Ascending aorta (tissue), 2 donors: ENCODE measurements at places on chromosomes 1 and 21.

DNA sequence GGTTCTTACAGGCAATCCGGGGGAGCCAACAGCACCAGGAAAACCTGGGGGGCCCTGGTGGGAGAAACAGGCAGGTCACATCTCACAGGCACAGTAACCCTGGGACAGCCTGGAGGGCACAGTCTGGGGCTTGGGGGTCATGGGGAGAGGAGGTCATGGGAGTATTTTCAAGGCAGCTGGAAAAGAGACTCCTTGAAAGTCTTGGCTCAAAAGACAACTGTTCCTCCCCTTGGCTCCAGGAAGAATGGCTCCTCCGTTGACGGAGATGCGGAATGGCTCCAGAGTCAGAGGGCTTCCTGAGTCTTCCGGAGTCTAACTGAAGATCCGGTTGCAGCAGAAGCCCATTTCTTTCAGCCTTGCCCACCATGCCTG is 25.9 kb upstream of the PEF1 start:
- peaks cover 11% of the 10 kb centered on the region for H3K36me3 ChIP-seq
- no peaks in the 10 kb centered on the region for H3K27me3 ChIP-seq
- H3K4me1 ChIP-seq, result peaks cover 4% of the 10 kb centered on the region
- H3K4me3 ChIP-seq, result peak overlapping the region; percentile 46
- H3K27ac ChIP-seq, result peak overlapping the region; percentile 83

DNA sequence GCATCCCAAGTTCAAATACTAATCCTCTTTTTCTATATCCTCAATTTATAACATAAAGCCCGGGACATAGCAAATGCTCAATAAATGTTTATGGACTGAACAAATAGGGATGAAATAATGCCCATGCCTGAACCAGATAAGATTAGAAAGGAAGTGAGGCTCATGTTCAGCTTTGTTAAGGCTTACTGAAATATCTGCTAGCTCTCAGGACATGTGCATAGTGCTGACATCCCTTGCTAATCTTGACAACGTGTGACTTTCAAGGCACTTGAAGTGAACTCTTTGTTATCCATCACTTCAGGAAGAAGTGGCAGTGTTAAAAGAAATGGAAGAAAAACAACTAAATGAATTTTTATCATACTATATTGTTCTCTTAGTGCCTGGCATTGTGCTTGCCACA is 260.3 kb upstream of the SGIP1 start:
- no peaks in the 10 kb centered on the region for H3K27me3 ChIP-seq
- H3K36me3 ChIP-seq, result no peaks in the 10 kb centered on the region
- no peak overlapping the region for H3K4me3 ChIP-seq

GRCh38 chr1:215731699-215732098 is 164.6 kb downstream of the KCTD3 start:
- H3K36me3 ChIP-seq, result no peaks in the 10 kb centered on the region
- no peak overlapping the region for H3K27ac ChIP-seq
- no peaks in the 10 kb centered on the region for H3K4me1 ChIP-seq
- DNase-seq, result no peak
- no peaks in the 10 kb centered on the region for H3K27me3 ChIP-seq

- H3K4me1 ChIP-seq, result no peaks in the 10 kb centered on the region
- no peak for DNase-seq
- H3K4me3 ChIP-seq, result peak overlapping the region; percentile 34
- H3K27me3 ChIP-seq, result no peaks in the 10 kb centered on the region
Measured at GRCh38 chr1:172180501-172181285, 239.8 kb upstream of the C1orf105 start.

DNA sequence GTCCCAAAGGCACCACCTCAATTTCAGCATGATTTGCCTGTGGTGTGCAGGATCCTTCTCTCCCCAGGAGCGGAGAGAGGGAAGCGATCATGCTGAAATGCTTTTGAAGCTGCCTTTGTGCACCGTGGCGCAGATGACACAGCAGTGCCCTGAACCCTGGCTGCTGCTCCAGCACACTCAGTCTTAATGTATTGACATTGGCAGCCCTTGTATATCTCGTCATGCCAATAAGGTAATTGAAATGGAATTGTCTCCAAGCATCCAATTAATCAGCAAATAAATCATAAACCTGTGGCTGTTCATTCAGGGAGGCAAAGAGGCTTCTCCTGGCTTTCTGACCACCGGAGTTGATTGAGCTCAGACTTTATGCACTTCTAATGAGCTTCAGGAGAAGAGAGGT is 139.8 kb downstream of the KAZN start:
- no peak overlapping the region for H3K4me3 ChIP-seq
- H3K27me3 ChIP-seq, result no peaks in the 10 kb centered on the region
- H3K27ac ChIP-seq, result no peak overlapping the region
- no peaks in the 10 kb centered on the region for H3K36me3 ChIP-seq

- H3K36me3 ChIP-seq, result no peaks in the 10 kb centered on the region
- H3K27ac ChIP-seq, result no peak overlapping the region
- no peaks in the 10 kb centered on the region for H3K27me3 ChIP-seq
- H3K4me1 ChIP-seq, result peaks cover 4% of the 10 kb centered on the region
- H3K4me3 ChIP-seq, result no peak overlapping the region
Measured at GRCh38 chr1:51327386-51327785, 3.0 kb downstream of the TTC39A start.

DNA sequence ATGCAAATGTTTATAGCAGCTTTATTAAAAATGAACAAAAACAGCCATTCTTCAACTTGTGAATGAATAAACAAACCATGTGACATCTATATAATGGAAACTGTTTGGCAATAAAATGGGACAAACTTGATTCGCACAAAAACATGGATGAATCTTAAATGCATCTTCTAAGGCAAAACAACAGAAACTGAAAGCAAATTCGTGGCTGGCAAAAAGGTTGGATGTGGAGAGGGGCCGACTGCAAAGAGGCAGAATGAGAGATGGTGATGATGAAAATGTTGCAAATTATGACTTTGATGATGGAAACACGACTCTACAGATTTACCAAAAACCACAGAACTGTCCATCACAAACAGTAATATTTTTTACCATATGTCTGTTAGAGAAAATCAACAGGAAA is 327.0 kb upstream of the NR5A2 start:
- no peaks in the 10 kb centered on the region for H3K4me1 ChIP-seq
- H3K27ac ChIP-seq, result no peak overlapping the region
- no peak for DNase-seq
- no peak overlapping the region for H3K4me3 ChIP-seq
- H3K36me3 ChIP-seq, result no peaks in the 10 kb centered on the region

GRCh38 chr1:79895573-79895972 is 889.0 kb upstream of the ADGRL4 start:
- H3K36me3 ChIP-seq, result no peaks in the 10 kb centered on the region
- H3K27me3 ChIP-seq, result no peaks in the 10 kb centered on the region
- no peak overlapping the region for H3K27ac ChIP-seq
- no peak for DNase-seq

- H3K4me1 ChIP-seq, result no peaks in the 10 kb centered on the region
- H3K36me3 ChIP-seq, result no peaks in the 10 kb centered on the region
- DNase-seq, result no peak
- no peak overlapping the region for H3K4me3 ChIP-seq
- peak overlapping the region; percentile 10 for H3K27ac ChIP-seq
- no peaks in the 10 kb centered on the region for H3K27me3 ChIP-seq
Measured at GRCh38 chr1:236507022-236507700, 16.6 kb upstream of the LGALS8 start.

GRCh38 chr21:32958288-32959002 is 67.3 kb upstream of the OLIG2 start:
- no peaks in the 10 kb centered on the region for H3K36me3 ChIP-seq
- no peaks in the 10 kb centered on the region for H3K4me1 ChIP-seq
- H3K4me3 ChIP-seq, result no peak overlapping the region
- H3K27me3 ChIP-seq, result no peaks in the 10 kb centered on the region

- H3K27ac ChIP-seq, result no peak overlapping the region
- peaks cover 7% of the 10 kb centered on the region for H3K36me3 ChIP-seq
- no peaks in the 10 kb centered on the region for H3K27me3 ChIP-seq
- H3K4me3 ChIP-seq, result no peak overlapping the region
- DNase-seq, result no peak
- H3K4me1 ChIP-seq, result no peaks in the 10 kb centered on the region
Measured at GRCh38 chr1:65440322-65440900, 19.9 kb downstream of the LEPR start.

DNA sequence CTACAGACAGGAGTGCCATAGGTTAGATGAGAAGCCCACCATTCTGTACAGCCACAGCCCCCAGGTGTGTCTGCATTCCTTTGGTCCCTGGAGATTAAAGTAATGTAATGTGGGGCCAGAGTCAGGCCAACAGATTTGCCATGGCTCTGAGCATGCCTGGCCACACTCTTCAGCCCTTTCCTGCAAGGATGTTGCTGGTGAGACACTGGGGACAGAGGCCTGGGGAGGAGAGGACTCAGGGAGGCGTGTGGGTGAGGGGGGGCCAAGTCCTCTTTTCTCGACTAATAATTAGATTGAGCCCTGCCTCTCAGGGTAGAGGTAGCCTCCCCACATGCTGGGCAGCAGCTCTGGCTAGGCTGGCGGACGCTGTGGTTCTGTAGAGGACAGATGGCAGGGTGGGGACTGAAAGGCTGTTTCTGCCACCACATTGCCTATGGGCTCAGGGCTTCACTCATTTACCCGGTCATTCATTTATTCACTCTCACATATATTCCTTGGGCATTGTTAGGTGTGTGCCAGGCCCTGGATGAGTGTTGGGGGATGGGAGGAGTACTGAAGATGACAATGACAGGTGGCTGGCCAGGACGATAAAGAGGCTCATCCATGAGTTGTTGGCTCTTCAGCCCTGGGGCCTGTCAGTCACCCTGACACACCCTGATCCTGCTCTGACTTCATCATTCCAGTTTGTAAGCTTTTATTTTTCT is 7.1 kb upstream of the PRCC start:
- H3K4me3 ChIP-seq, result no peak overlapping the region
- no peak overlapping the region for H3K27ac ChIP-seq
- DNase-seq, result no peak
- H3K36me3 ChIP-seq, result no peaks in the 10 kb centered on the region
- no peaks in the 10 kb centered on the region for H3K4me1 ChIP-seq

DNA sequence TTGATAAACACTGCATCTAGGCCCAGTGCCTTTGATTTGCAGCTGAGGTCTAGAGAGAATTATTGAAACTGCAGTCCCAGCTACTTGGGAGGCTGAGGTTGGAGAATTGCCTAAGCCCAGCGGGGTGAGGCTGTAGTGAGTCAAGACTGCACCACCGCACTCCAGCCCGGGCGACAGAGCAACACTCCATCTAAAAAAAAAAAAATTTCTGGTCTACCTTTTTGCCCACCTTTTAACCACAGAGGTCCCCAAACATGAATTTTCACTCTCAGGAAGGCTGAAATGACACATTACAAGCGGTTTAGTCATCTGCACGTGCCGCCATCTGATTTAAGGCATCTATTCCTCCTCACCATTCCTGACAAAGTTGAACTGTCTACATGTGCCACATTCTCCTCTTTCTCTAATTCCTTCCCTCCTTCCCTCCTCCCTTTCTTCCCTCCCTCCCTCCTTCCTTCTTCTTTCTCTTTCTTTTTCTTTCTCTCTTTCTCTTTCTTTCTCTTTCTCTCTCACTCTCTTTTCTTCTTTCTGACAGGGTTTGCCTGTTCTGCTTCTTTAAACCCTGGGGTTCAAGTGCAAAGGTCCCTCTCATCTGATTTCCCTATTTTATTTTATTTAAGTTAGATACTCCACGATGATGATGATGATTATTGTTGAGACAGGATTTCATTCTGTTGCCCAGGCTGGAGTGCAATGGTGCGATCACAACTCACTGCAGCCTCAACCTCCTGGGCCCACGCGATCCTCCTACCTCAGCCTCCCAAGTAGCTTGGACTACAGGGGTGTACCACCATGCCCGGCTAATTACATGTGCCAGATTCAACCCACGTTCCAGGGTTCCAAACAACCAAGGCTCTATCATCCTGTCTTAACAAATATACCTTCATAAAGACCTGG is 3.0 kb upstream of the SOD1 start:
- no peak for DNase-seq
- no peaks in the 10 kb centered on the region for H3K4me1 ChIP-seq
- no peaks in the 10 kb centered on the region for H3K27me3 ChIP-seq
- H3K27ac ChIP-seq, result no peak overlapping the region

DNA sequence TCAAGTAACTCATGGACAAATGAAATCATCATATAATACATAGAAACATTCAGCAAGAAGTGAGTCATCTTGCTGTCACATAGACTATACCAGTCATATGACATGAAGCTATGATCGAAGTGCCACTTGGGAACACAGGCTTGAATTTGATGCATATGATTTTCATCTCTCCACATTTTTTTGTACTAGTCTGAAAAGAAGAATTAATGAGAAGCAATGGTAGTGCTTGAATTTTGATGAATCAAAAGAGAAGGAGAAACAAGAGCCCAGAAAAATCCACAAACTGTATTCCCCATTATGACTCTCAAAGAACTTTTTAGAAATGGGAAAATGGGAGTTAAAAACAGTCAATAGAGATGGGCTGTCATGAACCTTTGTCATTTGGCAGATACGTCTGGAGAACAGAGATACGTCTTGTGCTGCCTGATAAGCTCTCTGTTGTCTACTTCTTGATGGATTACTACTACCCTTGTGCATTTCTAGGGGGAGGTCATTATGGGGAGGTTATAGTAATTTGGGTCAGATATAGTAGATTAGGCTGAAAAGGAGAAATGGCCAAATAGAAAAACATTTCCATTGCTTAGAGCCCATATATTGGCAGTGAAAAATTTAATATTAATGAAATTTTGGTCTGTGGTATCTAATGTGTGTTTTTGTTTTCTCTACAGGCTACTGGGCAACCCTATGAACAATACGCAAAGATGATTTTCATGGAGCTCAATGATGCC is 8.0 kb upstream of the LEPR start:
- DNase-seq, result no peak
- no peaks in the 10 kb centered on the region for H3K27me3 ChIP-seq
- no peak overlapping the region for H3K27ac ChIP-seq
- H3K36me3 ChIP-seq, result no peaks in the 10 kb centered on the region

DNA sequence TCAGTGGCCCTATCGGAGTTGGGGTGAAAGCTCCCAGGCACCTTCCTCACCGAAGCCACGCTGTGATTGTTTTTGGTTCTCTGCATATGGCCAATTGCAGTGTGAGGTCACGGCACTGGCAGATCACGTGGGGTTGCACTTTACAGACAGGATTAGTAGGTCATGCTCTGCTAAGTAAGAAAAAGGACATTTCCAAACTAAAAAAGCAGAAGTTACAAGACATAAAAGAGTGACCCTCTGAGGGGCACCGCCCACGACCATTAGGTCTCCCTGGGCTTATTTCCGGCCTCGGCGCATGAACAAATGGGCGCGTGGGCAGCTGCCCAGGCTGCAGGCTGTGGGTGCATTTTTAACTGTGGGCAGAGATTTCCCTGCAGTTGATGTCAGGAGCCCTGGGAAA is 2.0 kb downstream of the CAPN9 start:
- no peak overlapping the region for H3K27ac ChIP-seq
- no peaks in the 10 kb centered on the region for H3K4me1 ChIP-seq
- H3K27me3 ChIP-seq, result no peaks in the 10 kb centered on the region
- H3K4me3 ChIP-seq, result no peak overlapping the region
- no peak for DNase-seq
- H3K36me3 ChIP-seq, result no peaks in the 10 kb centered on the region

- H3K27me3 ChIP-seq, result no peaks in the 10 kb centered on the region
- peaks cover 4% of the 10 kb centered on the region for H3K36me3 ChIP-seq
- H3K4me3 ChIP-seq, result no peak overlapping the region
- H3K27ac ChIP-seq, result no peak overlapping the region
- DNase-seq, result no peak
- H3K4me1 ChIP-seq, result no peaks in the 10 kb centered on the region
Measured at GRCh38 chr1:243393096-243393495, 137.3 kb downstream of the SDCCAG8 start.
